Gastrocnemius medialis (tissue), 4 donors: ENCODE measurements at places on chromosomes 6 and 20.
A peak's percentile ranks its signal among the peaks of the same experiment; 100 is the strongest.

DNA sequence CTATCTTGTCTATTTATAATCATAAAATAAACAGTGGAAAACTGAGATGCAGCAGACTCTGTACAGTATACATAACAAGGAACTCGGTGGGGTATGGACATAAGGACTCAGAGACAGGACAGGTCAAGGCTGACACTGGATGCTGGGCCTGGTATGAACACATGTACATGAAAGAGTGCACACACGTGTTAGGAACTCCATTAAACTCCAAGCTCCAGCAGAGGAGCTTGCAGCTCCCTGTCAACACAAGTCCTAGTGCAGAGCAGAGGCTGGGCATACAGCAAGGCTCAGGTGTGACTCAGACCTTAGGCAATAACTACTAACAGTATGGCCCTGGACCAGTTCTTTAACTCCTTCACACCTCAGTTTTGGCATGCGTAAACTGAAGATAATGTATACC is 17.1 kb downstream of the NAPB start:
- peak; percentile 32 for DNase-seq

DNA sequence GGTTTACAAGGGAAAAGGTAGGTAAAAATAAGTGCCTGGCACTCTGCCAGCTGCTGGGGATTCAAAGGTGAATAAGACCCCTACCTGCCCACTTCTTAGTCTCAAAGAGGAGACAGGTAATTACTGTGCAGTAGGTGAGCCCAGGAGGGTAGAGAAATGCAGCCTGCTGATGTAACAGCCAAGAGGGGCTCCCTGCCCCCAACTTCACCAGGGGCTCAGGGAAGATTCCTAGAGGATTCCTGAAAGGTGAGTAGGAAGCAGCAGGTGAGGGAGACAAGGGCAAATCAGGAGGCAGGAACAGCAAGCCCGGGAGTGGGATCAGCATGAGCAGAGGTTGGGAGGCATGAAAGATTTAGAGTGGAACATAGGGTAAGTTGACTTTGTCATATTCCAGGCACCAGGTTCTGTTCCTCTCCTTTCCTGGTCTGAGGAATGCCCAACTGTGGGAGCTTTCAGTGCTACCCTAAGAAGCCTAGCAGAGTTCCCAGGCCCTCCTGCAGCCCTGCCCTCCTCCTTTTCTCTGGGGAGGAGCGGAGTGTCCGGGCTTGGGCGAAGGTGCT is 258.1 kb downstream of the LRFN2 start:
- DNase-seq, result no peak

- no peak for DNase-seq
Observed at GRCh38 chr6:152117156-152118133, 310.0 kb downstream of the ESR1 start.

GRCh38 chr6:36700831-36701230 is 3.2 kb downstream of the RAB44 start:
- DNase-seq, result no peak

DNA sequence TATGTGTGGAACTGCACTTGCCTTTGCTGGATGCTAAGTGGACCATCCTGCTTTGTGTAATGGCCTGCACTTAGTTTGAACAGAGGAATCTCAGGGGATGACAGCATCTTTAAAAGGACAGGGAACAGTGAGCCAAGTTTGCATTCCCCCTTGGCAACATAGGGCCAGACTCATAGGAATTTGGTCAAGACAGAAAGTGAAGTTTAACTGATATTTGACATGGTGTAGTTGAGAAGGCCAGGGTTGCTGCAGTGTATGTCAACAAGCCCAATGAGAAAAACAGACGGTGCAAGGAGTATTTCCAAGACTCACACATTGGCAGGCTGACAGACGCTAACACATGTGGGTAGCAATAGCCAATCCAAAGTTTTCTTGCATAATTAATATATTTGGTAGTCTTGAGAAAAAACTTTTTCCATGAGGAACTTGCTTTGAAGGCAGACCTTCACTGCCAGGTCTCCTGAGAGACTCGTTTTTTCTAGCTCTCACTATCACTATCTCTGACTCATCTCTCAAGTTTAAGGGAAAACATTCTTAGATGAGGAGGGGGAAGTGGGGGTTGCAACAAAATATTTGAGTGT is 213.8 kb downstream of the IBTK start:
- peak; percentile 18 for DNase-seq

- no peak for DNase-seq
Observed at GRCh38 chr6:157079771-157080170, 243.5 kb downstream of the TMEM242 start.

DNA sequence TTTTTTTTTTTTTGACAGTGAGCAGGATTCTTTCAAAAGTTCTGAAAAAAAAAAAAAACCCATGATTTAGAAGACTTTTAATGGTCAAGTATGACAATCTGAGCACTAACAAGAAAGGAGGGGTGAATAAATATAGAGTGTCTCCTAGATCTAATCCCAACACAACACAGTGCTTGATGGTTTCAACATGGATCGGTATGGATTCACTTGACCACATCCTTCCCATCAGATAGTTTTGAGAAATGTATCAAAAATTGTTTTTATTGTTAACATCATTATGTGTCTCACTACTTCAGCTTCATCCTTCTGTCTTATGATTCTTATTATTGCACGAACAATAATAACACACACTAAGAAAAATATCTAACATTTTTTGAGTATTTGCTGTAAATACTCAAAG is 21.0 kb downstream of the KIF13A start:
- no peak for DNase-seq
